ENCODE measurements at places on chromosomes 2 and 18. TPM values are rescaled to one million over a fixed set of nuclear protein-coding genes. Genes with fewer than 3 reads are reported as not detected.

GRCh38 chr2:153394686-153395085 is 83.9 kb downstream of the RPRM start:
- DNase-seq = no peak

DNA sequence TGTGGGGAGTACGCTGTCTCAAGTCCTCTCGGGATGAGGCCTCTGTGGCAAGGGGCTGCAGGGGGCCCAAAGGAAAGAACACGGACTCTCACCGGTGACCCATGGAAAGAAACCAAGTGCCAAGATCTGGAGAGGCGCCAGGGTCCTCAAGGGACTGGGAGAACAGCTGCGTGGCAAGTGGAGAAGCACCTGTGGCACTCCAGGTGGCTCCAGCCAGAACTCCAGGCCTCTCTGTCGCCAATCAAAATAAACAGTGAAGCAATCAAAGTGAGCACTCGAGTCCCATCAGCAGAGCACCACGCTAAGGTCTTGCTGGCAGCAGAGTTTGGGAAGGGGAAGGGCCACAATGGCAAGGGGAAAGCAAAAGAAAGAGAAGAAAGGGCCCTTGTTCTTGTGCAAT is 54.7 kb downstream of the BCL2 start:
- no peak for DNase-seq

DNA sequence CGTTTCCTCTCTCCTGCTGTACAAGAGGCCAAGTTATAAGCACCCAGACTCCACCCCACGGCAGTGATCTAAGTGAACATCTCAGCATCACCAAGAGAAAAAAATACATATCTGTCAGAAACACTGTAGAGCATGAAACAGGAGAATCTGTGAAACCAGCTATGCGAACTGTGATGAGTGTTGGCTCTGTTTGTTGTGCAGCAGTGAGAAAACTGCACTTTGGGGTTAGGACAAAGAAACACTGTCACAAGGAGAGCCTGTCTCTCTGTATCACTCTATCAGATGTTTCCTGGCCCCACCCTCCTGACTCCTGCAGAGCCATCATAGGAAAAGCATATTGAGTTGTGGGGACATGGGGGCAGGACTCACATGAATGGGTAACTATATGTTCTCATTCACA is 87.1 kb downstream of the LAMA3 start:
- DNase-seq = no peak

DNA sequence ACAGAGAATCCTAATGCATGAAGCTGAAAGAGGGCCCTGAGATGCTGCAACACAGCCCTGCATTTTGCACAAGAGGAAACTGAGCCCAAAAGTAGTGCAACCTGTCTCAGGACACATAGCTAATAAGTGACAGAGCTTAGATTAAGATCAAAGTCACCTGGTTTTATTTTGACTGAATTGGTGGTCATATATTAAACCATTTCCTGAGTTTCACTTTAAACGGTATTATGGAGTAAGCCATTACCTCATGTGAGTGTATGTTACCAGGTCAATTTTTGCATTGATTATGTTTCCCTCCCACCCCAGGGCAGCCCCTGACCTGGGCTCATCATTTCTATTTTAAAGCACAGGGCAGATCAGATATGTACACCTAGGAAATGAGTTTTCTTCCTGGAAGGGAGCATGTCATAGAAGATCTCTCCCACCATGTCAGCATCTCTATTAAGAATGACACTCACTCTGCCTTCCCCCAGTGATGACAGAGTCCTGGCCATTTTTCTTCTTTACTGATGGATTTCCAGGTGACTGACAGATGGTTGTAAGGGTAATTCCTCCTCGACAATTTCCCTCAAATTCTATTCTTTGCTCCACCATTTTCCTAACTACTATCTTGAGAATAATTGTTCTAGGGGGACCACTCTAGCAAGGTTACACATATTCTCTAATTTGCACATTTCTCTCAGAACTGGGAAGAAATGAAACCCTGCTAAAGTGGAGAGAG is 441.3 kb upstream of the SLC14A2 start:
- no peak for DNase-seq

DNA sequence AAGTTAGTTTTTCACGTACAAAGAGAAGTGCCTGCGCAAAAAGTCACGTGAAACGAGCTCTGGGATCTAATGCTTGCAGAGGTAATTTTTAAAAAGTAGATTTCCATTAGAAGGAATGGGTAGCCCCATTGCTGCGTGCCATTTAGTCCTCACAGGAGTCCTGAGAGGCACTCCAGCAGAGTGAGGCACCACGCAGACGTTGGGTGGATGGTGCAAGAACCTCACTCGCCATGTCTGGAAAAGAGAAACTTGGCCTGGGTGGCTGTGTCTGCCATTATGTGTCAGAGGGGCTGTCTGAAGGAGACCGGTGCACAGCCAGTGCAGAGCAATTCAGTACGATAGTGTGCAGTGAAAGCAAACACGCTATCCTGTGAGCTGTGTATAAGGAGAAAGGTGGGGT is 1.8 kb upstream of the HDAC4 start:
- no peak for DNase-seq

KRTCAP3 gene
- 5.9 TPM for total RNA-seq

NYAP2 gene
- total RNA-seq = not detected

- no peak for DNase-seq
Measured at GRCh38 chr2:36088716-36089328, 266.8 kb upstream of the CRIM1 start.

- no peak for DNase-seq
Measured at GRCh38 chr18:45566025-45566740, 49.1 kb upstream of the SLC14A2 start.

- DNase-seq = no peak
Measured at GRCh38 chr2:4090668-4091630, 387.6 kb downstream of the DCDC2C start.

DNA sequence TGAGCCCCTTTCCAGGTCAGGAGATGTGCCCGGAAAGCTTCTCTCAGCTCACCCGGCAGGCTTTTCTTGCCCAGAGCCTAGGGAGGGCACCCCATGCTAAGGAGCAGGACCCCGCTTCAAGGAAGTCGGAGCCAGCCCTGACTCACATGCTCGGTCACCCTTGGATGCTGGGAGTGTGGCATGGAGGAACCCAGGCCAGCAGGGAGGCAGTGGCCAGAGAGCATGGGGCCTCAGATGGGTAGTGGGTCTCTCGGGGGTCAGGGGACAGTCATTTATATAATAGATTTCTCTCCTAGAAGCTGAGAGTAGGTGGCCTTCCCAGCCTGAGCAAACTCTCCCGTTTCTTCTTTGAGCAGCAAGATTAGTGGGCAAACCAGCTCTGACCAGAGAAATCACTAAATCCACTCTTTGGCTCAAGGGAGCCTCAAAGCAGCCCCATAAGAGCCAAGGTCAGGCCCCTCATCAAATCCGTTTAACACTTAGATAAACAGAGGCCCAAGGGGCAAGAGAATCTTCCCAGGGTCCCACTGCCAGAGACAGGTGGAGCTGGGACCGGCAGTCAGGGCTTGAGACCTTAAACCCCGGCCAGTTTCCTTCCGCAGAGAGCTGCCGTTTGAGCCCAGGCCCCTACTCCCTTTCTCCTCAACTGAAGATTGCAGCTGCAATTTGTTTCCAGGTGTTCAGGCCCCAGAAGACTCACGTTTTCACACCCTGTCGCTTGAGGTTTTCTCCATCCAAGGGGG is 113.1 kb downstream of the CYP26B1 start:
- DNase-seq = no peak

GRCh38 chr2:46051085-46051484 is 246.1 kb upstream of the EPAS1 start:
- DNase-seq = no peak

FRZB gene
- total RNA-seq = not detected

DNA sequence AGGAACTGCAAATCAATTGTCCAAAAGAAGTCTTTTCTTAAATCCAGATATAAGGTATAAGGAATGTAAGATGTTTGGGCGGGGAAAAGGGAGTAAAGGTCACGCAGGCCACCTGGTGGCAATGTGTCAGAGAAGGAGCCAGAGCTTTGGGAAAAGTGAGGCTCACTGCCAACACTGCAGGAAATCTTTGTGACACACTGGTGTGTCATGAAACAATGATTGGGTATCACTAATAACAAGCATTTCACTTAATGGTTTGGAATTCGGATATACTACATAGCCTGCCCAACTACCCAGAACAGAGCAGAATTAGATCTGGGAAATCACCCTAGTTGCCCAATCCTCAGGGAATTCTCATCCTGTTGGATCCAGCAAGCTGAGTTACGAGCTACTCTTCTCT is 61.0 kb downstream of the RBMS1 start:
- no peak for DNase-seq

RALBP1 gene
- 49.4 TPM for total RNA-seq

HAAO gene
- 0.86 TPM for total RNA-seq

DNA sequence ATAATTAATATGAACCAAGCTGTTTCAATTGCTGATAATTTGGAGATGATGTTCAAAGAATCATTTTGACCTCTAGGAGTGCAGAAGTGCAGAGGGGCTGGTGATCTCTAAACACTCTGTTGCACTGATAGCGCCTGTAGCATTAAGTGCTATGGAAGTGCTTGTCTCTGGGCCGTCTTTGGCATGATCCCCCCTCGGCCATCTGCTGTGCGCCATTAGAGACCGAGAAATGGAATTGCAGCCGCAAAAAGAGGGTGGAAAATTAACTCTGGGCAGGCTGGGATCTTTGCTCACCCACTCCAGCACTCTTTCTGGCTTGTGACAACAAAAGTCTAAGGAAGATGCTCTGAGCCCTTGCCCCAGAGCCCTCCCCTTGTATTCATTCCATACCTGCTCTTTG is 23.4 kb downstream of the AKAIN1 start:
- DNase-seq = no peak

DYSF gene
- total RNA-seq = 0.02 TPM

ORC4 gene
- 41.8 TPM for total RNA-seq

CHRNG gene
- not detected for total RNA-seq

TSGA10 gene
- 9.4 TPM for total RNA-seq

GRCh38 chr18:77671456-77672167 is 422.0 kb downstream of the GALR1 start:
- no peak for DNase-seq

- DNase-seq = no peak
Measured at GRCh38 chr2:118986738-118987137, 44.7 kb downstream of the MARCO start.

DNA sequence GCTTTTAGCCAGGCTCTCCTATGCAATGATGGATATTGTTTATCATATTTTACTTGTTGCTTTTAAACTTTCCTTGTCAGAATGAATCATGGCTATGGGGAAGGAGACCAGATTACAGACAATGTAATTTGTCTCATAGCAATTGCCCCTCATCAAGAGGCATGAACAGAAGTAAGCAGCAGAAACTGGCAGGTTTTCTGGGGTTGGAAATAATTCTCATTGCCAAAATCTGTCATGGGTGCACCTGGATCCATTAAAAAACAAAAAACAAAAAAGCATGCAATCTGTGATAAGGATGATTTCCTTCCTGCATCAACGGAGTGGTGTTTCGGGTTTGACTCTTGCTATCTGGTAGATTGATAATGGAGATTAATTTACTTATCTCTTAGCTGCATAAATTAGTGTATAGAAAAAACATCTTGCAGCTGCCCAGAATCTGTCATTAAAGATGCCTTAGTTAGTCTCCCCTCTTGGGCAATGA is 419.6 kb downstream of the SOX11 start:
- no peak for DNase-seq

DNA sequence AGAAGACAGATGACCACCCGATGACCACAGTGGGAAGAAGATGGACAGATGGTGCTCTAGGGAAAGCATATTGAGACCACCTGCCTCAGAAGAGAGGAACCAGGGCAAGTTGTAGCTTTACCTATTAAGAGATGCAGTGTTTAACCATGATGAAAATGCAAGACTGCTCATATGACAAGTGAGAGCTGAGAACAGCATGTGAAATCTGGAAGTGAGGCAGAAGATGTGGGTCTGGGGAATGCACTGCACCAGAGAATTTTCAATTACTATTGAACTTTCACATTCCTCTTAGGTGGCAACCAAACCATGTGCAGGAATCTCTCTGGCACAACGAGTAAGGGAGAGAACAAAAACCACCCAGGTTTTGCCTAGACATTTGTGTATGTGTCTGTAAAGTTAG is 184.8 kb upstream of the CRIM1 start:
- no peak for DNase-seq

SMCHD1 gene
- total RNA-seq = 89.5 TPM

DNA sequence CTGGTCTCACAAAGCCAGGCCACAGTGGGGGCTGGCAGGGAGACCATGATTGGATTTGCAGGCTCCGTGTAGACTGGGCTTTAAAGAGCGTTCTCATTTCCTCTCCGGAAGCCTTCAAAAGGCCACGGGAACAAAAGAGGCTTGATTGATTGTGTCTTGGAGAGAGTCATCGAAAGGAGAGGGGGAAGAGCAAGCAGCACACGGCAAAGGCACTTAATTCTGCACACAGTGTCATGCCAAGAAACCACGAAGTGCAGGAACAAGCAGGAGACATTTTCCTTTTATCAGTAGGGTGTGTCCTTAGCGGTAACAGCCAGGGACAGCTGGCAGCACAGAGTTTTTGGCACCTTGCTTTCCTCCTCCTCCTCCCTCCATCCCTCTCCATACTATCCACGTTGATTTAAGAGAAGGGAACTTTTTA is 47.7 kb downstream of the GLI2 start:
- DNase-seq = no peak

DNA sequence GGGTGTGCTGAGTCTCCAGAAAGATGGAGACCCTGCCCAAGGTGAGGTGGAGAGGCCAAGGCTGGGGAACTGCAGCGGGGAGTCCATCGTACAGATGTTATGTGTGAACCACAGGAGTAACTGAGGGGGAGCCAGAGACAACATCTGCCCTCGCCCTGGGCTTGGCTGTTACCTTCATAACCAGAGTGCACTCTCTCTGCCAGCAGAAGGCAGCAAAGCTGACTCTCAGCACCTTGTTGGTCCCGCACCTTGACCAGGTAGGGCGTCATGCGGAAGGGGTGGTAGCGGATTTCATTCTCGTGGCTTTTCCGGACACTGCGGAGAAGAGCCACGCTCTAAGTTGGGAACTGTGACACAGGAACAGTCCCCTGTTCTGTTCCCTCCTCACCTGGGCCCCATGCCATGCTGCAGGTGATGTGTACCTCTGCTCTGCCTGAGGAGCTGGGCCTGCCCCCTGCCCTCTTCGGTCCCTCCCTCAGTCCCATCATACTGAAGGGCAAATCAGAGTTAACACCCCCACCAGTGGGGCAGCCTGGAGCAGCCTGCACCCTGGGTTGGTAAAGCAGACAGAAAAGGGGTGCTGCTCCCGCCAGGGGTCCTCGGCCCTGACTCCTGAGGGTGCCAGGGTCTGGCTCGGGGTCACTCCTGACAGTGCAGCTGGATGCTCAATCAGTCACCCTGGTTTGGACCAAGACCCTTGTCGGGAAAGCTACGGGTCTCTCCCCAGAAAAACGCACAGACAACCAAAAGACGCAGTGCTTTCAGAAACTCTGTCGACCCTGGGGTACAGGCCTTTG is 20.3 kb downstream of the PER2 start:
- DNase-seq = no peak
